ENCODE measurements at places on chromosomes 6 and 20.

DNA sequence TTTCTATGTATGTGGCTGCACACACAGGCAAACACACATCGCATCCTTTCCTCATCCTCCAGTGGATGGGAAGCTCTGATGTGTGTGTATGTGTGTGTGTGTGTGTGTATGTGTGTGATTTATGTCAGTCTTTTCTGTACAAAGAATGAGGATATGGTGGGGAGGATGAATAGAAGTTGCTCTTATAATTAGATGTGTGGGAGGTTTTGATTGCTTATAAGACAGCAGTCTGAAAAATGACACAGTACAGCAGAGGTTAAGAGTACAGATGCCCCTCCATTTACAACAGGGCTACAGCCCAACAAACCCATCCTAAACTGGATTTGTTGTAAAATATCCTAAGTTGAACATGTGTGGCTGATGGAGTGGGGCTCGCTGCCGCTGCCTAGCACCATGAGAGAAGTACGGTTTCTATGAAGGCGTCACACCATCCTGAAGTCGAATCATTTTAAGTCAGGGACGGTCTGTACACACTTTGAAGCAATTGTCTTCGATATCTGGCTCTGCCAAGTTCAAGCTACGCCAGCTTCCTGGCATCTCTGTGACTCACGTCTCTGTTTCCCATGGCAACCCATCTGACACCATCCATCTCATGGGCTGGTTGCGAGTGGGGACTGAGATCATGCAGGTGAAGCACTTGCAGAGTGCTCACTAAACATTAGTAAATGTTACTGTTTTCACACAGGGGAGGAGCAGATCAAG, 252.6 kb downstream of the MYLK4 start:
- DNase-seq, result no peak

- no peak for DNase-seq
Observed at GRCh38 chr20:54148947-54149764, 24.6 kb downstream of the CYP24A1 start.

GRCh38 chr20:35629427-35630145, 14.0 kb downstream of the SPAG4 start:
- no peak for DNase-seq

GRCh38 chr20:21550587-21550986, 36.7 kb upstream of the NKX2-2 start:
- no peak for DNase-seq

GRCh38 chr6:33797626-33798342, 6.0 kb downstream of the MLN start:
- no peak for DNase-seq

All from NCI-H1092 (cell line).